Progenitor cell of endocrine pancreas (in vitro differentiated cells): ENCODE measurements at places on chromosomes 5 and 9. TPM values are rescaled to one million over a fixed set of nuclear protein-coding genes. Genes with fewer than 3 reads are reported as not detected.

GRCh38 chr5:125149527-125149926, 403.1 kb upstream of the ZNF608 start:
- no peak overlapping the region for H3K4me3 ChIP-seq
- H3K27me3 ChIP-seq = no peaks in the 10 kb centered on the region
- H3K36me3 ChIP-seq = no peaks in the 10 kb centered on the region

- H3K27me3 ChIP-seq = no peaks in the 10 kb centered on the region
- no peak for DNase-seq
These were observed 84.9 kb upstream of the CEP78 start for GRCh38 chr9:78150983-78151356.

DNA sequence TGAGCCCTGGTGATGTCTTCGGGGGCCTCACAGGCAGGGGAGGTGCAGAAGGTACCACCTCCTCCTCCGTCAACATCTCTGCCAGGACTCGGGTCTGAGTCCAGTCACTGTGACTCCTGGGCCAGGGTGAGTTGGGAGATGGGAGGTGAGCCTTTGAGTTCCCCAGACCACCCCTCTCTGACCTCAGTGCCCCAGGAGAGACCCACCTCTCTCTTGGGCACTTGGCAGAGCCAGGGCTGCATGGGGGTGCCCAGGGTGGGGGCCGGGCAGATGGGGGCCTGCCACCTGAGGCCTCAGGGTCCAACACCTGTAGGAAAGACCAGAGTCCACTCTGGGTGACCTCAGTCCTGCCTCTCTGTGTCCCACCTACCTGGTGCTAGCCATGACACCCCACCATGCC, 6.8 kb downstream of the KIF12 start:
- H3K27ac ChIP-seq = no peak overlapping the region

GRCh38 chr9:89596937-89597555, 7.8 kb upstream of the GADD45G start:
- H3K4me1 ChIP-seq = peaks cover 2% of the 10 kb centered on the region
- no peak overlapping the region for H3K4me3 ChIP-seq
- H3K27me3 ChIP-seq = peaks cover 41% of the 10 kb centered on the region
- H3K27ac ChIP-seq = no peak overlapping the region
- H3K36me3 ChIP-seq = no peaks in the 10 kb centered on the region
- no peak for DNase-seq

DNA sequence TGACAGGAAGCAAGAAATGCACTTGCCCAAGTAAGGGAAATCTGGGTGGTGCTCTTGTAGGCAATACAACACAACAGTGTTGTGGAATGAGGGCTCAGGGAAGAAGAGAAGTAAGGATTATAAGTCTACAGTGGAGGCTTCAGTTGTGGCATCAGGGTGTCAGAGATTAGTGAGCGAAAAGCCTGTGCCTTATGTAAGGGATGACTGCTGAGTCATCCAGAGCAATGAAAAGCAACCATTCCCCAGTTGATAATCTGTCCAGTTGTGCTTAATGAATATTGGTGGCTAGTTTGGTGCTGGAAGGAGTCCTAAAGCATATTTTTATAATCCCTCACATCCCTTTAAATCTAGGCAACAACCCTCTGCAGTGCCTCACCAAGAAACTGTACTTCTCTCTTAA, 42.0 kb downstream of the FBXO38 start:
- peaks cover 12% of the 10 kb centered on the region for H3K4me1 ChIP-seq
- peaks cover 30% of the 10 kb centered on the region for H3K36me3 ChIP-seq
- H3K4me3 ChIP-seq = no peak overlapping the region
- no peak for DNase-seq
- H3K27me3 ChIP-seq = no peaks in the 10 kb centered on the region

GRCh38 chr9:124251605-124252378, 6.0 kb upstream of the NEK6 start:
- H3K4me1 ChIP-seq = no peaks in the 10 kb centered on the region
- no peak for DNase-seq
- H3K4me3 ChIP-seq = no peak overlapping the region
- no peak overlapping the region for H3K27ac ChIP-seq

DNA sequence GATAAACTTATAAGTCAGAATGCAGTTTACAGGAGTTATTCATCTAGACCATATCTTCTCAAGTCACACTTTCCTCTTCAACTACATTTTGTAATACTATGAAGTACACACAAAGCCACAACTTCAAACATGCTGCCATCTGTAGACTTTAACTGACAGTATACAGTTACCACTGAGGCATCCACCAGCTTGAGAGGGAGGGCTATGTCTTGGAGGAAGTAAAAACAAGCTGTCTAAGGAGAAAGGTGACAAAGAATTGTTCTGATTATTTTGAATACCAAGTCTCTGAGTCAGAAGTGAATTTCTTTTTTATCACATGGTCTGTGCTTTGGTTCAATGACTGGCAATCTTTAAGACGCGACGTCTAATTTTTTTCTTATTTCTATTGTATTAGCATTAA, 97.6 kb upstream of the CDH10 start:
- H3K27ac ChIP-seq = no peak overlapping the region
- no peaks in the 10 kb centered on the region for H3K4me1 ChIP-seq
- H3K36me3 ChIP-seq = no peaks in the 10 kb centered on the region
- DNase-seq = no peak
- no peak overlapping the region for H3K4me3 ChIP-seq

GRCh38 chr5:132054697-132055440, 5.6 kb upstream of the IL3 start:
- no peak overlapping the region for H3K4me3 ChIP-seq
- peaks cover 4% of the 10 kb centered on the region for H3K27me3 ChIP-seq
- H3K4me1 ChIP-seq = no peaks in the 10 kb centered on the region
- no peak overlapping the region for H3K27ac ChIP-seq

GRCh38 chr5:96093340-96093739, 131.7 kb upstream of the ELL2 start:
- no peaks in the 10 kb centered on the region for H3K27me3 ChIP-seq
- H3K4me1 ChIP-seq = peaks cover 34% of the 10 kb centered on the region
- no peak overlapping the region for H3K4me3 ChIP-seq
- H3K36me3 ChIP-seq = peaks cover 2% of the 10 kb centered on the region
- peak overlapping the region; percentile 54 for H3K27ac ChIP-seq

- peak overlapping the region; percentile 85 for H3K27ac ChIP-seq
- no peak for DNase-seq
- no peaks in the 10 kb centered on the region for H3K27me3 ChIP-seq
- H3K4me1 ChIP-seq = peaks cover 2% of the 10 kb centered on the region
- H3K4me3 ChIP-seq = no peak overlapping the region
These were observed 73.8 kb downstream of the AMBP start for GRCh38 chr9:114004221-114004716.

DNA sequence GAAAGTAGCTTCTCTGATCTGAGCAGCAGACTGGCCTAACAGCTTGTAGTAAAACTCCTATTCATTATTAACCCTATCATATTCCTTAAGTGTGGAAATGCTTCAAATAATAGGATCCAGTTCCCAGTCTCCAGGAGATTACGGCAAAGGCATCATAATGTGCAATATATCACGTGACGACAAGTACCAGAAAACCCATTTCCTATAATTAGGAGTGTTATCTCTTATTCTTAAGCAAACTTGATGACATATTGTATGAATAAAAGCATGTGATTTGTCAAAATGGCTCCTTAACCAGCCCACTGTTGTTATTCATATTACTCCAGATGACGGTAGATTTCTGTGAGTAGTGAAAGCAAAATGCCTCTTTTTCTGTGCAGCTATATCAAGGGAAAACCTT, 2.9 kb downstream of the SV2C start:
- H3K27me3 ChIP-seq = peaks cover 84% of the 10 kb centered on the region
- H3K4me1 ChIP-seq = peaks cover 16% of the 10 kb centered on the region
- no peak overlapping the region for H3K4me3 ChIP-seq
- no peak overlapping the region for H3K27ac ChIP-seq
- DNase-seq = no peak

DNA sequence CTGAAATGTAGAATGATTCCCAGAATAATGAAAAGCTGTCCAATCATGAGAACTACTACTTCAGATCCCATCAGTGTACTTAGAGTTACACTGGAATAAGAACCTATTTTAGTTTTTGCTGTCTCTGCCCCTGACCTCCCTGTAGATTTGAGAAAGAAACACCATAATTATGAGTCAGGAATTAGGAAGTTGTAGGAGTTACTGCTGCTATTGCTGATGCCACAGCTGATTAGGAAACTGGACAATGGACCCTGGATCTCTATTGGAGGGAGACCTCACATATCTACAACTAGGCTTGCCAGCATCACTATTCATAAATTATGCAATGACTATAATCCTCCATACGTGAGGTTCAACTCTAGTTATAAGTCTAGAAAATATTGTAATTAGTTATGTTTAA, 48.8 kb upstream of the EDIL3 start:
- H3K36me3 ChIP-seq = no peaks in the 10 kb centered on the region
- H3K4me1 ChIP-seq = peaks cover 2% of the 10 kb centered on the region
- no peak overlapping the region for H3K4me3 ChIP-seq
- H3K27me3 ChIP-seq = no peaks in the 10 kb centered on the region
- no peak overlapping the region for H3K27ac ChIP-seq

- no peak for DNase-seq
- no peak overlapping the region for H3K27ac ChIP-seq
- no peaks in the 10 kb centered on the region for H3K27me3 ChIP-seq
- no peaks in the 10 kb centered on the region for H3K36me3 ChIP-seq
- H3K4me1 ChIP-seq = no peaks in the 10 kb centered on the region
- no peak overlapping the region for H3K4me3 ChIP-seq
These were observed 1775.7 kb upstream of the C9orf72 start for GRCh38 chr9:29348999-29349398.

DNA sequence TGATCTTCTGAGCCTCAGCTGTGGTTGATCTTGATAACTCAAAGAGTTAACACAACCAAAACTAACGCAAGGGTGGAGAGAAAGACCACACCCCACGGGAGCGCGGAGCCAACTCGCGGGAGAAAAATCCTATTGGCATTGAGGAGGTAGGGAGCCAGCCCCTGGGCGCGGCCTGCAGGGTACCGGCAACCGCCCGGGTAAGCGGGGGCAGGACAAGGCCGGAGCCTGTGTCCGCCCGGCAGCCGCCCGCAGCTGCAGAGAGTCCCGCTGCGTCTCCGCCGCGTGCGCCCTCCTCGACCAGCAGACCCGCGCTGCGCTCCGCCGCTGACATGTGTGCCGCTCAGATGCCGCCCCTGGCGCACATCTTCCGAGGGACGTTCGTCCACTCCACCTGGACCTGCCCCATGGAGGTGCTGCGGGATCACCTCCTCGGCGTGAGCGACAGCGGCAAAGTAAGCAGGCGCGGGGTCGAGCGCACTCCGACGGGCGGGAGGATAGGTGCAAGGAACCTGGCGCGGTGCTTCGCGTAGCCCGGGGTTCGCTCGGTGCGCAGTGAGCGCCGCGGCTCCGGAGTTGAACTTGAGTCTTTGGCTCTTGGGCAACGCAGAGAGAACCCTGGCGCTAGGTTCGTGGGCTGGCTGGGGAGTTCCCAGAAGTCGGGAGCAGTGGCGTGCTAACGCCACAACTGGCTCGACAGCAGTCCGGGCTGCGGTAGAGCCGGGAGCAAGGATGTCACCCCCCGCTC, at the start of gene GDA:
GDA (plus strand) TSS at position 210 of the 745 bp plus-strand sequence; CDS start at position 330, 120 bp downstream.
- H3K4me3 ChIP-seq = peak within 1 kb of the TSS; percentile 61
- peaks cover 5% of the 10 kb centered on the region for H3K36me3 ChIP-seq
- peak within 1 kb of the TSS; percentile 60 for H3K27ac ChIP-seq
- H3K4me1 ChIP-seq = peaks cover 5% of the 10 kb centered on the region

DNA sequence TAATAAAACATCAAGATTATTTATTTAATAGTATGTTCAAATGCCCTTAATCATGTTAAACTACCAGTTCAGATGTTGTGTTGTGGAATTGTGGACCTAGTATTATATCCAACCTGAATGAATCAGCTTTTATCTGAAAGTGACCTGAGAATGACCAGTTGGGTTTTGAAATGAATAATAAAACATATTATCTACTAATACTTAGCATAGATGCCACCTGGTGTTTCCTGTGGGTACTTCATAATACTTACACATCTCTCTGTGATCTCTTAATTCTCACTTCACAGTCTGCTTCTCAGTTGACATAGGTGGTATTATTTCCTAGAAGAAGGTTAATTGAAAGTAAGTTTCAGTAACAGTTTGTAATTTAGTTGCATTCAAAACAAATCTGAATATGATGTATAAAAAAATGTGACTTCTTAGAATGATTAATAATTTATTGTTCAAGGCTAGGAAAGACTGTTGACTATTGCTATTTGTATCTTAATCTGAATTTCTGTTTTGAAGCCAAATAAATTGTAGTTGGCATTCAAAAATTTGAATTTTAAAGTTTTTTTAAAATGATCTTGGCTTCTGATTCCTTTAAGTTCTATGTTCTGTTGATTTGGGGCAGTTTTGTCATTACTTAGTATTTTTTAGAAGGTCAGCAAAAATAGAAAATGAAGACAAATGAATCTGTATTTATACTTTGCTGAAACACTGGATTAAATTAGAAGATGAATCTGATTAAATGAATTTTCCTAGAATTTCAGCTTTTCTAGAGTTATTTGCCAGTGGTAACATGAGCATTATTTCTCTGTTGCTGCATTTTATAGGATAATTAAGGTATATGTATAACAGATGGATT, 48.2 kb downstream of the KIF2A start:
- H3K4me1 ChIP-seq = no peaks in the 10 kb centered on the region
- H3K27ac ChIP-seq = no peak overlapping the region
- peaks cover 11% of the 10 kb centered on the region for H3K36me3 ChIP-seq
- DNase-seq = no peak

GRCh38 chr9:116644091-116644688, 42.9 kb upstream of the TRIM32 start:
- H3K27me3 ChIP-seq = no peaks in the 10 kb centered on the region
- no peak overlapping the region for H3K27ac ChIP-seq
- H3K4me1 ChIP-seq = peaks cover 10% of the 10 kb centered on the region
- no peak overlapping the region for H3K4me3 ChIP-seq

DNA sequence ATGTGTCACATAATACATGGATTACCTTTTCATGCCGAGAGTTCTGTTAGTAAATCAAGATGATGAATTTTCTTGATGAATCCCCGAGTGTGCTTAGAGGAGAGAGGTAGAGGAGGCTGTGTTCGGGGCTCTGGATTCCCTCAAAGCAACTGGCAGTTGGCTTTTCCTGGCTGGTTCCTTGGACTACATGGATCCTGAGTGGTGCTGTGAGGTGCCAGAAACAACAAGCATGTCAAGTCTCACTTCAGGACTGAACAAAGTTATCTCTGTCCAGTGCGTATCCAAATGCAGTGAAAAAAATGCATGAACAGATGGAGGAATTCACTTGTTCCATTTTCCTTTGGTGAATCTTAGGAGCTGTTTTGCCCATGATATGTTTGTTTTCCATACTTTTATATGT, 231.7 kb downstream of the FBXL7 start:
- H3K4me3 ChIP-seq = no peak overlapping the region
- H3K27ac ChIP-seq = no peak overlapping the region
- peaks cover 1% of the 10 kb centered on the region for H3K36me3 ChIP-seq
- no peaks in the 10 kb centered on the region for H3K4me1 ChIP-seq
- no peaks in the 10 kb centered on the region for H3K27me3 ChIP-seq
- DNase-seq = no peak

GRCh38 chr5:150400316-150401075, 12.2 kb downstream of the CD74 start:
- no peak overlapping the region for H3K27ac ChIP-seq
- H3K4me3 ChIP-seq = no peak overlapping the region
- peaks cover 13% of the 10 kb centered on the region for H3K36me3 ChIP-seq
- H3K4me1 ChIP-seq = no peaks in the 10 kb centered on the region
- H3K27me3 ChIP-seq = no peaks in the 10 kb centered on the region

TSSK1B gene
- total RNA-seq = 0.27 and 0.29 TPM in 2 replicates

ANGPTL2 gene
- total RNA-seq = 4.7 and 5.3 TPM in 2 replicates

TESK1 gene
- total RNA-seq = 62.3 and 63.2 TPM in 2 replicates

HSD17B4 gene
- 248 and 285 TPM in 2 replicates for total RNA-seq

BTNL3 gene
- total RNA-seq = not detected in 2 replicates

PCDHGA6 gene
- 0.60 and 0.80 TPM in 2 replicates for total RNA-seq

TRPM6 gene
- 0.10 and 0.20 TPM in 2 replicates for total RNA-seq
